ENCODE measurements at places on chromosomes 7 and 10.

DNA sequence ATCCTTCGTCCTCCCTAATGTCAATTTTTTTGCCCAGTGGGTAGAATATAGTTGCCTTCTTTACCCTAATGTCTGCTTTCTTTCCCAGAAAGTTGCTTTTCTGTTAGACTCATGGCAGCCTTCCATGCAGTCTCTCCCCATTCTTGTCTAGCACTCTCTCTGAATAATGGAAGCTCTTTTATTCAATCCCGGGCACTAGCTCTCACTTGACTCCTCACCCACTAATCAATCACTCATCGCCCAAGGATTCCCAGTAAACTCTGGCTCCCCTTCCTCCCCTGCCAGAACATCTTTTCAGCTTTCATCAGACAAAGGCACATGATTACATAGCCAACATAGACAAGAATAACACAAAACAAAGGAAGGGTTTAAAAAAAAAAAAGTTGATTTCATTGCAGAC is 100.2 kb upstream of the RELN start:
- no peak for DNase-seq

DNA sequence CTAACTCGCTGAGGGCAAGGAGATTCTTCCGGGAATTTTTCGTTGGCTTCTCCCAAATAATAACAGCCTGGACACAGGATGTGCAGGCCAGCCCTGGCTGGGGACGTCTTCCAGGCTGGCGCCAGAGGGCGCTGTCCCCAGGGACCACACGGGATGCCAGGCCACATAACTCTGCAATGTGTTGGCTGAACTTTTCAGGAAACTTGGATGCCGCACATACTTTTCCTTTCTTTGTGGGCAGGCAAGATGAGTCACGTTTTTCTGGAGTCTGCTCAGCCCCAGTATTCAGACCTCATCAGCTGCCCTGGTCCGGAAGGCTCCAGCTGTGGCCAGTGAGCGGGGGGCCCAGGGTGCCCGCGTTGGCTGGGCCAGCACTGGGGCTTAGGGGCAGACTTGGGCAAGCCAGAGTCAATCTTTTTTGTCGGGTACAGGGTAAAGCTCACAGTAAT is 122.7 kb downstream of the PRKAG2 start:
- DNase-seq = peak; percentile 99

- DNase-seq = no peak
These were observed 301.3 kb upstream of the MGMT start for GRCh38 chr10:129165770-129166169.

DNA sequence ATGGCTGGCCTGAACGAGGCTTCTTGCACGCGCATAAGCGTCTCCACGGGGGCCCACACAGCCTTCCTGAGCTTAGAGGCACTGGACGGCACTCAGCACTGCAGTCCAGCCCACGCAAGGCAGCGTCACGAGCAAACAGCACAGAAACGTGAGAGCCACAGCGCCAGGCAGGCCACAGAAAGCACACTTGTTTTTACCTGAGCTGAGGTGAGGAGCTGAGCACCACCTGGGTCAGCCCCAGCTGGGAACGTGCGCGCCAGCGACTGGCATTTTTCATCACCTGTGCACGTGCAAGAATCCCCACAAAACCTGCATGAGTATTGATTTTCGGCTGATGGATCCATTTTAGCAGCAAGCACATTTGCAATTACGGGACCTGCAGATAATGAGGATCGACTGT is 26.7 kb downstream of the IQCE start:
- no peak for DNase-seq

- DNase-seq = peak; percentile 90
These were observed at the start of gene RHBDD2 for GRCh38 chr7:75878769-75879611. Gene RHBDD2, plus strand, starts transcription at chr7:75879034. Its CDS starts 49 bp downstream, at chr7:75879083.

DNA sequence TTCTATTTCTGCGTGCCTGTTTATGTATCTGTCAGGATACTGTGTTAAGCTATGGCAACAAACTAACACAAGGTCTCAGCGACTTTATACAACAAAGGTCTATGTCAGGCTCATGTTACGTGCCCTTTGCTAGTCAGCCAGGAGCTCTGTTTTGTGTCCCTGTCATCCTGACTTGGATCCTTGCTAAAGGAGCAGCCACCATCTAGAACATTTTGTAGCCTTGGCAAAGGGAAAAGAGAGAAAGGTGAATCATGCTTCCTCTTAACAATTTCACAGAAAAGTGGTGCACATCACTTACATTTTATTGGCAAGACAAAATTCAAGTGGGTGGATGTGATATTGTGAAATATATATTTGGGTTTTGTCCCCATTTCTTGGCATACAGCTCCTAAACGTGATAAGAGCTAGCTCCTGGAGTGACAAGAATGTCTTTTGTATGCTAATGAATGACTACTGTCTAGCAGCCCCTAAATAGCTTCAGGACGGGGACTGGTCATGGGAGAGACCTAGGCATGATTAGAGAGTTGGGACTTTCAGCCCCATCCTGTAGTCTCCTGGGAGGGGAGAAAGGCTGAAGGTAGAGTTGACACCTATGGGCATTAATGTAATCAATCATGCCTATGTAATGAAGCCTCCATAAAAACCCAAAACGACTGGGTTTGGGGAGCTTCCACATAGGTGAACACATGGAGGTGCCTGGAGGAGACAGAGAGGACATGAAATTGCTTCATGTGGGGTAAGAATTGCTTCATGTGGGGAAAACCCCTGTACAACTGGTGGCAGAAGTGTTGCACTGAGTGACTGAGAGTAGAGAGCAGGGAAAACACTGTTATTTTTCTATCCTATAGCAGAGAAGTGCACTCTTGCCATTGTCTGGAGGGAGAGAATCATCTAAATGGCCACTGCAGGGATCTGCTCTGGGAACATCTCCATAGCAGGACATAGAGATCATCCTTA is 33.0 kb downstream of the MRPL32 start:
- peak; percentile 35 for DNase-seq

DNA sequence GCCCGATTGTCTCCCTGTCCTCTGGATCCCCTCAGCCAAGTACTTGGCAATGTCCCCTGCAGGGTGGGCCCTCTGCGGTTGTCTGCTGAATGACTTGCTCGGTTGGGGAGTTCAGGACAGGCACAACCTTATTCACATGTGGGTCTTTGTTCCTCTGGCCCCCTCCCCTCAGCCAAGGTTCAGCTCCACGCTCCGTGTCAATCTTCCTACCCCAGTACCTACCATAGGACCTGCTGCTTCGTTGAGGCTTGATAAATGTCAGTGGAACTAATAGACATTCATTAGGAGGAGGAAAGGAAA is 7.1 kb downstream of the CPA5 start:
- no peak for DNase-seq

GRCh38 chr7:19061331-19061730 is 56.1 kb downstream of the TWIST1 start:
- DNase-seq = peak; percentile 65

DNA sequence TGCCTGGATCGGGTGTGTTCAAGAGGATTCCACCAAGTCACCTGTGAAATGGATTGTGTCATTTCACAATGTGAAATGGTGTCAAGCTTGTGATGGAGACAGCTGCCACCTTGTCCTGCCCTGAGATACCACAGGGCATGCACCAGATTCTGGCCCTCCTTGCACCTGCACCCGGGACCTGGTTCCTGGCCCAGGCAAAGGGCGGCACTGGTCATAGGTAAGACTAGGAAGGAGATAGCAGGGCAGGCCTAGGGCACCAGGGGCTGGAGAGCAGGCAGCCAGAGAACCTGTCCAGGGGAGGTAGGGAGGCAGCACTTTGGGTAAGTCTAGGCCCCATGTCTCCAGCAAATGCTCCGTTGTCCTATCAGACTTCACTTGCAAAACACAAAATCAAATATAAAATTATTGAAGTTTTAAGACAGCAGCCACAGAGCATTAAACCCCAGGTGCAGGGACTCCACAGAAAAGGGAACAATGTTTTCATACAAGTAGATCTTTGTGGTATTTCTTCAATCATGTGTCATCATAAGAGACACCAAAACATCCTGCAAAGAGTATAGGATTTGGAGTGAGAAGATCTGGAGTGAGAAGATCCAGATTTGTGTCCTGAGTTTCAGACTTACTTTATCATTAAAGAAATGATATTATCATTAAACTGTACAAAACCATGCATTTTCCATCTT is 22.7 kb upstream of the ZNF800 start:
- DNase-seq = no peak

GRCh38 chr7:155340721-155341120 is 43.0 kb downstream of the INSIG1 start:
- DNase-seq = no peak

DNA sequence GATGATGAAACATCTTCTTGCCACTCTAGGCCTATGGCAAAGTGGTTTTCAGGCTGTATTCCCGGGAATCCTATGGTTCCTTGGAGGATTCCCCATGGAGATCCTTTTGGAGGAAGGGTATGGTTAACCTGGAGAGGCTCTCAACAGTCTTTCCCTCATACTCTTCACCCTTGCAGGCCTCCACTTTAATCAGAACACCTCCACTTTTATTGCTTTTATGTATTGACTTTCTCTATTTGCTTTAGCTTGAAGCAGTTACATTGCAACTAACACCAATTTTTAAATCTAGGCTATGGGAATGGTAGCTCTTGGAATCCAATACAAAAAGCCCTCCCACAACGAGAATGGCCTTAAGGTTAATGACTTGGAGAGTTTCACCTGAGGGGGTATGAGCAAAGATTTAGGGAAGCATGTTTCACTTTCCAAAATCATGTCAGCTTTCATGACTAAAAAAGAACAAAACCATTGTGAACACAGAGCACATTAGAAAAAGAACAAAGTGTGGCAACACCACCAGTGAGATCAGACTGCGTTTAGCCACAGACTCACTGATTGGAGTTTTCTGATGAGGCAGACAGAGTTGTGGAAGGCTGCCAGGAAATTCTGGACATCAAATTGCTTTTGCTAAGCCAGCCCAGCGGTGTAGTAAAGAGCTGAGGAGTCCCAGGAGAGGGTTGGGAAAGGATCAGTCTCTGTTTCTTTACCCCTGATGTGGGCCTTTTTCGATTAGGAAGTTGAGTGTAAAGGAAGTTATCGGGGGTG is 130.4 kb upstream of the BMPER start:
- peak; percentile 98 for DNase-seq

GRCh38 chr10:718143-718700 is 28.8 kb upstream of the DIP2C start:
- DNase-seq = no peak

DNA sequence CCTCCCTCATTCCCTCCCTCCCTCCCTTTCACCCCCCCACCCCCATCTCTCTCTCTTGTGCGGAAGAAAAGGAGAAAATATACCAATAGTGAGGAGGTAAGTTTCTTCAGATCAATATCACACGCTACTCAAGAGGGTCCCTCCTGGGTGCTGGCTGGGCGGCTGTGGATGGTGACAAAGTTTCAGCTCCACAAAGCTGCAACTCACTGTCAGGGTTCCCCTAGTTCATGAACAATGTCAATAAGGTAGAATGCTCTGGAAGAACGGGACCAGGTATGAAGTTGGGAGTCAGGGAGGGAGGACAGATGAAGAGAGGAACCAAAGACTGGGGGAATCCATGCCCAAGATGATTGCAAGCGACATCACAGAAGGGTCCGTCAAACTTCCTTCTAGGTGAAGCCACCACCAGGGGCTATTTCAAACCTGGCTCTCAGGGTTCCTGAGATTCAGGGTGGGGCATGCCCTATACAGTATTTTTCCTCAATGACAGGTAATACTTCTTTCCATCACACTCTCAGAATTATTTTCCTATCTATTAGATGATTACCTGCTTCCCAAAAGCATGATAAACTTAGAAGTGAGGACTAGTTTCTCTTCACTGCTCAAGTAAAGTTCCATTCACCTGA is 1.4 kb upstream of the PDE1C start:
- no peak for DNase-seq

GRCh38 chr10:47300429-47300931 is 483 bp downstream of the GDF10 start:
- DNase-seq = no peak

DNA sequence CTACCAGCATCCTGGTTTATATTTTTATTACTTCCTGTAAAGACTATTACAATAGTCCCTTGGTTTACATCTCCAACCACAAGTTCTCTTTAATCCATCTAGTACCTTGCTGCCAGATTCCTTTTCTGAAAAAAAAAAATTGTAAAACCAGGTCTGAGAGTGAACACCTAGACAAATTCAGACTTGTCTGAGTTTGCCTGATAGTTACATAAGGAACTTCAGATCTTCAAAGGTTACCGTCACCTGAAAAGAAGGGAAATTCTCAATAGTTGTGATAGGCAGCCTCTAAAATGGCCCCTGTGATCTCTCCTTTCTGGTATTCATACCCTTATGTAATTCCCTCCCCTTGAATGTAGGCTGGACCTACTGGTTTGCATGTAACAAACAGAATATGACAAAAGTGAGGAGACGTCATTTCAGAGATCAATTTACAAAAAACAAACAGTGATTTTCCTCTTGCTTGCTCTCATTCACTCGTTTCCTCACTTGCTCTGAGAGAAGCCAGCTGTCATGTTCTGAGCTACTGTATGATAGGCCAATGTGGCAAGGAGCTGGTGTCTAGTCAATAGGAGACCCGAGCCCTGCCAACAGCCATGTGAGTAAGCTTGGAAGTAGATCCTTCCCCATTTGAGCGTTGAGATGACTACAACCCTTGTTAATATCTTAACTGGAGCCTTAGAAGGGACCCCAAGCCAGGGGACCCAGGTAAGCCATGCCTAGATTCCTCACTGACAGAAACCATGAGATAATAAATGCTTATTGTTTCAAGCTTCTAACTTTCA is 110.9 kb upstream of the LSM8 start:
- DNase-seq = no peak

GRCh38 chr7:50676740-50677637 is 105.7 kb downstream of the GRB10 start:
- no peak for DNase-seq

GRCh38 chr10:79435271-79436065 is 10.0 kb downstream of the ZCCHC24 start:
- DNase-seq = peak; percentile 55

GRCh38 chr7:130272381-130273080 is 5.9 kb downstream of the CPA2 start:
- no peak for DNase-seq

- peak; percentile 14 for DNase-seq
These were observed 103.9 kb upstream of the LEP start for GRCh38 chr7:128137181-128137580.

GRCh38 chr10:5891009-5891408 is 966 bp downstream of the FBH1 start:
- peak; percentile 35 for DNase-seq

DNA sequence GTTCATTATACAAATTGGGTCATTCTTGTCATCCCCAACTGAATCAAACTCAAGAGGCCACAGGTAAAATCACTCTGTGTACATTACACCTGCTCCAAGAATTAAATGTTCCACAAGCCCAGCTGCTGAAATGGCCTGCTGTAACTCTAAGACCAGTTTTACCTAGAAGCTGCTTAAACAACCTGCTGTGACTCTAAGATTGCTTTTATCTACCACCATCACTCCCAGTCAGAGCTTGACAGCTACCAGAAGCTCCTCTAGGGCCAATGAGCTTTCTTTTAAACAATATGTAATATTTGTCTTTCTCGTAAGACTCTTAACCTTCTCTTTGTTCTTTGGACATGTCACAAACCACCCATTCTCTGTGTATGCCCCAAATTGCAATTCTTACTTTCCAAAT is 141.8 kb upstream of the LRGUK start:
- no peak for DNase-seq

Data from fibroblast of the aortic adventitia (primary cell).